ENCODE measurements at places on chromosomes 16 and 17. TPM values are rescaled to one million over a fixed set of nuclear protein-coding genes. Genes with fewer than 3 reads are reported as not detected.

The SBK1 gene
- total RNA-seq, result 1.3 TPM

DNA sequence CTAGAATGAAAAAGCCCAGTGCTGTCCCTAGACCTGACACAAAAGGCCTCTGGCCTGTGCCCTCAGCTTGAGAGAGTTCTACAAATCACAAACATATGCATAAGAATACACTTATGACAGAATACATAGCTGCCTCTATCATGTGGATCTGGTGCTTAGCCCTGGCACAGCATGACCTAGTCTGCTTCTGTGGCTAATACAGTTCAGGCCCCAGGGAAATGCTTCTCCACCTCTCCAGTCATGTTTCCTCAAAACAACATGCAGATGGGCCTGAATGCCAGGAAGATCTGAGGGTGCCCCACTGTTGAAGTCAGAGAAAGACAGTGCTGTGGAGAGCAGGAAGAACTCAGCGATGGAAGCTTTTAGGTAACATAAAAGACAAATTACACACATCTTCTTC is 231.9 kb upstream of the SALL1 start:
- no peak for DNase-seq

The GLIS2 gene
- 2.1 TPM for total RNA-seq

The PRR14 gene
- total RNA-seq, result 90.5 TPM

The SLC5A10 gene
- not detected for total RNA-seq

- no peak for DNase-seq
Measured at GRCh38 chr16:88599825-88600538, 29.8 kb downstream of the ZC3H18 start.
